Activated CD4-positive, alpha-beta memory T cell treated with anti-CD3 and anti-CD28 coated beads for 36 hours (primary cell): ENCODE measurements at places on chromosomes 4 and X. TPM values are rescaled to one million over a fixed set of nuclear protein-coding genes. Genes with fewer than 3 reads are reported as not detected.

Gene NUDT10
- 1.1 TPM for total RNA-seq

Gene TASL
- 1.6 TPM for total RNA-seq

Gene LIMCH1
- total RNA-seq = not detected

Gene PASD1
- not detected for total RNA-seq

Gene ZXDB
- 5.6 TPM for total RNA-seq

Gene PHKA1
- total RNA-seq = 3.5 TPM

Gene SLIT2
- total RNA-seq = not detected

Gene SLC38A5
- total RNA-seq = 70.7 TPM

Gene REELD1
- 0.21 TPM for total RNA-seq

Gene STAP1
- total RNA-seq = 5.9 TPM

Gene MAGEE1
- 3.7 TPM for total RNA-seq

Gene AFAP1
- 38.4 TPM for total RNA-seq

Gene NSD2
- total RNA-seq = 197 TPM

Gene SLC49A3
- 0.19 TPM for total RNA-seq

Gene GABRQ
- total RNA-seq = not detected

Gene TRAPPC2
- 14.1 TPM for total RNA-seq

Gene PHOX2B
- total RNA-seq = not detected

Gene KDM6A
- 20.9 TPM for total RNA-seq

Gene LAMTOR3
- 21.8 TPM for total RNA-seq

Gene FMR1
- 28.0 TPM for total RNA-seq

Gene SHROOM4
- not detected for total RNA-seq

Gene GAGE12C
- total RNA-seq = not detected

Gene PPP1R2C
- total RNA-seq = not detected

Gene RHOXF1
- not detected for total RNA-seq

Gene HTATSF1
- total RNA-seq = 53.4 TPM

Gene NDNF
- not detected for total RNA-seq

Gene TDO2
- not detected for total RNA-seq

Gene RTL3
- not detected for total RNA-seq

Gene FAM120C
- total RNA-seq = 6.1 TPM

Gene YY2
- 0.78 TPM for total RNA-seq
